ENCODE measurements at places on chromosomes 11 and 22.

DNA sequence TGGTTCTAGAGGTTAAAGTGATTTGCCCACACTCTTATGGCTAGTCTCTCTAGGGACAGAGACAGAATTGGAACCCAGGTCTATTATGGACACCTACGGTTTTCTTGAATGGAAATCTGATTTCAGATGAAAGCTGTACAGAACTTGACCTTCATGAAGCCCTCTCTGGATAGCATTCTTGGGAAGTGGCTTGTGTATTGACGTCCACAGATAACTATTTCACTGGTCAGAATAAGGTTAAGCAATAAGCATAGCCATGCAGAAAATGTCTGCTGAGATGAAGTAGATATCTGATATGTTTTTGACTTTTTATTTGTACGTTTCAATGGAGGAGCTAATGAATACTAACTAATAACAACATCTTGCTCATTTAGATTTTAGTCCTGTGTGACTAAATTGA lies 1.1 kb downstream of the TLCD5 start:
- no peak for DNase-seq

- DNase-seq: no peak
These were observed 655.5 kb upstream of the LRRC4C start for GRCh38 chr11:42114927-42115326.

DNA sequence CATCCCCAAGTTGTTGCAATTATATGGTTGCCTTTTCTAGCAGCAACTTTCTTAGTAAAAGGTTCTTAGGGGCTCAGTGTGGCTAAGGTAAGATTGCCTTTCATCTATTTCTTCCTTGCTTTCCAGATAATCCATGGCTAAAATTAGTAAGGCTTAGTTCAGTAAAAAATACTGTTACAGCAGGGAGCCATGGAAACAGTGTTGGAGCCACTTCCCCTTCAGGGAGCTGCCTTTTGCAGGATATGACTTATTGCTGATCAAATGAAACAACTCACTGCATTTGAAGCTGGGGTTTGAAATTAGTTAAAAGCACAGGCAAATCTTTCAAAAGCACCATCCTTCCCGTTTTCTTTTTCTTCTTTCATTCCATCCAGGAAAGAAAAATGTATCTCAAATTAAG lies 184.3 kb downstream of the C11orf87 start:
- DNase-seq: no peak

GRCh38 chr11:27241311-27242122 lies 121.5 kb downstream of the CCDC34 start:
- DNase-seq: no peak

GRCh38 chr11:134785059-134785458 lies 373.0 kb upstream of the B3GAT1 start:
- DNase-seq: no peak

DNA sequence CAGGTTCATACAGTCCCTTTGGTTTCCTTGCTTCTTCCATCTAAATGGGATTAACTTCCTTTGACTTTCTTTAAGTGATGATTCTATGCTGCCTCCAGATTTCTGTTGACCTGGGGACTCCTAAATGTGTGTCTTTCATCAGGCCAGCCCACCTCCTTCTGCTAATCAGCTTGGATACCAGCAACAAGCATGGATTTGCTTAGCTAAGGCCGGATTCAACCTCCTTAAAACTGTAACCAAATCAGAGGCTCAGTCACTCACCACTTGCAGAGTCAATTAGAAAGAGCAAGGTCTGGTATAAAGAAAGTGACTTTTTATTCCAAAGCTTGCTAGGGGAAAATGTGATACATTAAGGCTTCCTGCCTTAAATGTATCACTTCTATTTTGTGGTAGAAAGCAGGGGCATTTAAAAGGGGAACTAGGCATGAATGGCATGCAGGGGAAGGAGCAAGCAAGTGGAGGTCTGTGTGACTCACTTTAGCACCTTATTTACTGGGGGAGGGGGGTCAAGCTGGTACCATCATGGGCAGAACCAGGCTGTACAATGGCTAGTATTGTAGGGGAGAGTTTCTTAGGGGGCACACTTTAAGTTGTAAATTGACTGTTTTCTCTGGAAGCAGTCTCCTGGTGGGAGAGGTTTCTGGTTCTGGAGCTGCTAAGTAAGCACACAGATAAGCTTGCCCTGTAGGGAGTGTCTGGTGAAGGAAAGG lies 239.0 kb upstream of the PDGFD start:
- DNase-seq: no peak

DNA sequence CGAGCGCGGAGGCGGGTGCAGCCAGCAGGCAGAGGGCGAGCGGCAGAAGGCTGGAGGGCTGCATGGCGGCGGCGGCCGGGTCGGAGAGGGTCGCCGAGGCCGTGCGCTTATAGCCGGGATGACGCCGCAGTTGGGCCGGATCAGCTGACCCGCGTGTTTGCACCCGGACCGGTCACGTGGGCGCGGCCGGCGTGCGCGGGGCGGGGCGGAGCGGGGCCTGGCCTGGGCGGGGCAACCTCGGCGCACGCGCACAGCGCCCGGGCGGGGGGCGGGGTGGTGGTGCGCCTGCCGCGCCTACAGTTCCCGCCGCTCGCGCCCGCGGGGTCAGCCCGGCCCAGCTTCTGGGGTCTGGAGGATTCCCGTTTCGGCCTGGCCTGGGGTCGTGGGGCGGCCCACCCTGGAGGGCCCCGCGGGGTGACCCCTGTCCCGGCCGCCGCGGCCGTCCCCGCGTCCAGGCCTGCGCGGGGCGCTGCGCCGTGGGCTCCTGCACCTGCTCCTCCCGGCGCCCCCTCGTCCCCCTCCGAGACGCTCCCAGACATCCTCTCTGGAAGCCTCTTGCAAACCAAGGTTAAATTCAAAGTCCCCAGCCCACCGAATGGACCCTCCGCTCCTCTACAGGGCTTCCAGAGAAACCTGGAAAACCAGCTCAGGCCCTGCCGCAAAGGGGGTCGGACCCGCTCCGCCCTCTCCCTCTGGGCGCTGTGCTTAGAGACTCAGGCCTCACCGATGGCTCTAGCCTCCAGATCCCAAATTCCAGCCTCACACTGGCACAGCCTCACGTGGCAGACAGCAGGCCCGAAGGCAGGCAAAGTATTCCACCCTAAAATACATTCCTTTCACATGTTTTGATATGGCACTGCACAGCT lies at the start of gene CTSD:
Gene CTSD, minus strand, starts transcription at position 132 of the 866 bp plus-strand sequence. Its CDS starts 68 bp downstream, at position 64.
- DNase-seq: peak; percentile 95

- no peak for DNase-seq
These were observed 77.2 kb downstream of the PRR5L start for GRCh38 chr11:36373016-36374010.

- DNase-seq: peak; percentile 76
These were observed 3.4 kb upstream of the IGLL5 start for GRCh38 chr22:22884010-22884887.

DNA sequence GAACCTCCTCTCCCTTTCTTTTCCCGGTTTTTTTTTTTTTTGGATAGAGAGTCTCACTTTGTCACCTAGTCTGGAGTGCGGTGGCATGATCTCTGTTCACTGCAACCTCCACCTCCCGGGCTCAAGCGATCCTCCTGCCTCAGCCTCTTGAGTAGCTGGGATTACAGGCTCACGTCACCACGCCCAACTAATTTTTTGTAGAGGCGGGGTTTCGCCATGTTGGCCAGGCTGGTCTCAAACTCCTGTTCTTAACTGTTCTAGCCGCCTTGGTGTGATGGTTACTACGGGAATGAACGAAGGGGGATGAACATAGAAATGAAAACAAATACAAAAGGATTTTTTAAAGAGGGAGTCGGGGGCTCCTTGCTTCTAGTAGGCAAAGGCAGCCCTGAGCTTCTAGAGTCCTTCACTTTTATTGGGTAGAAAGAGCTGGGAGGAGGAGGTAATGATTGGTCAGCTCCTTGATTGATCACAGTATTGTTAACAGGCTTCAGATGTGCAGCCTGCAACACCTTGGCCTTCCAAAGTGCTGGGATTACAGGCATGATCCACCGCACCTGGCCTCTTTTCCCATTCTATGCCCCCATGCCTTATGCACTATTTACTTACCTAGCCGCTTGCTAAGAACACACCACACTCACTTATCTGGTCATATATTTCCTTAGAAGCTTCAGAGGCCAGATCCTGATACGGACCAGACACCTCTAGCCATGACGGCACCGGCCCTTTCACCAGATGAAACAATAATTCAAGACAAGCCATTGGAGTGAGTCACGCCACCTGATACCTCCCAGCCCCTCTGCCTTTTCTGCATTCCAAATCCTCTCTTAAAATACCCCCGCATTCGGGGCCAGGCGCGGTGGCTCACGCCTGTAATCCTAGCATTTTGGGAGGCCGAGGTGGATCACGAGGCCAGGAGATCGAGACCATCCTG lies 20.7 kb downstream of the SUSD2 start:
- no peak for DNase-seq

GRCh38 chr11:67356864-67357561 lies 3.7 kb upstream of the POLD4 start:
- DNase-seq: peak; percentile 80

GRCh38 chr11:108635106-108635505 lies 29.8 kb upstream of the DDX10 start:
- DNase-seq: no peak

- DNase-seq: peak; percentile 79
These were observed at the start of gene GRIA4 for GRCh38 chr11:105609832-105610781. Gene GRIA4, plus strand, starts transcription at chr11:105610073. Its CDS starts 925 bp downstream, at chr11:105610998.

GRCh38 chr22:46794067-46794466 lies 31.6 kb downstream of the TBC1D22A start:
- DNase-seq: no peak

DNA sequence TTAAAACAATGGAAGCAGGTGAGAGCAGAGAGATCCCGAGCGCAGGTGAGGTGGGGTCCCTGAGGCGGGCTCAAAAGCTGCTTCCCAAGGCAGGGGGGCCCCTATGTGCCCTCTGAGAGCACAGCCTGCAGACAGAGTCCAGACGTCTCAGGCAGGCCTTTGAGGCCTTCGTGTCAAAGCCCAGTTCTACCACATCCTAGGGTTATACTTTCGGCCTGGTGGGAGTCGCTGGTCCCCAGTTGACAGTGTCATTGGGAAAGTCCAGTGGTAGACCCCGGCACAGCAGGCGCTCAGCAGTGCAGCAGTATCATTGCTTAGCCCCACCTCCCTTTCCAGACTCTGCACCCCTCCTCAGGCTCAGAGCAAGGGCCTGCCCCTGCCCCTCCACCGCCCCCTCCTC lies 9.1 kb downstream of the LINC01488 start:
- DNase-seq: no peak

GRCh38 chr11:114243461-114244372 lies 52.5 kb upstream of the NNMT start:
- DNase-seq: peak; percentile 53

DNA sequence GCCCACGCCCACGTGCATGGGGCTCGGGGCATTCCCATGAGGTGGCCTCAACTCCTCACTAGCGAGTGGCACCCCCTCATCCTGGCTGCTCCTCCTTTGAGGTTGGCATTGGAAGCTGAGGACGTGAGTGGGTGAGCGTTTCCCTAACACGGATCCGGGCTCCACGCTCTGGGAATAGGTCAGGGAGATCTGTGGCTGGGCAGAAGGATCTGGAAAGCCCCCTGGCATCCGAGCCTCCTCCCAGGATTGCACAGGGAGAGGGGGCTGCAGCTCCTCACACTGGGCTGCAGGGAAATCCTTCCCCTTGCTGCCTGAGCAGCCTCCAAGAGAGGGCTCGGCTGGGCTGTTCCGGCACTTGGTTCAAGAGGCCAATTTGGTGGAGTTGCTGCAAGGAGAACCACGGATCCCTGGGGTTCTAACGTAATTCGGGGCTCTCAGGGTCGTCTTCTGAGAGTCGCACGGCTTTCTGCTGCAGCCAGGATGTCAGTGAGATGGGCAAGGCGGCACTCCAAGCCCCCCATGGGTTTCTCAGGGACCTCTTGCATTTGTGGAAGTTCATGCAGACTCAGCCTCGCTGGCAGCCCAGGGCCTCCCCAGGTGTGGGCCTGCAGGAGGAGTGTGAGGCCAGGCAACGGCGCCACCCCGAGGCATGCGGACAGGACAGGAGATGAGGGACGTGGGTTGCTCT lies 1119.0 kb downstream of the BRD1 start:
- DNase-seq: no peak

GRCh38 chr11:33195462-33196173 lies 34.3 kb upstream of the CSTF3 start:
- DNase-seq: no peak

DNA sequence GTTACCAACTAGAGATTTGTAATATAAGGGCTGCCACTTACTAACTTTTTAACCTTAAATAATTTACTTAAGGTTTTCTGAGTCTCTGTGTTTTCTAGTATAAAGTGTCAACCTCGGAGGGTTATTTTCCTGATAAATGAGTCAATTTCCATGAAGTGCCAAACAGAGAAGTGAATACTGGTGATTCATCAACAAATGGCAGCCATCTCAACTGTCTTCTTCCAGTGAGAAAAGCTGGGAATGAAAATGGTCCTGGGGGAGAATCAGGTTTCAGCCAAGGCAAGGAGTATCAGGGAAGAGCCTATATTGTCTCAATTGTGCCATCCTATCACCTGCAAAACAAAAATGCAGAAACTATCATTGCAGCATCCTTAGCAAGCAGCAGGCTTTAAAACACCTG lies 129.1 kb downstream of the LUZP2 start:
- no peak for DNase-seq

DNA sequence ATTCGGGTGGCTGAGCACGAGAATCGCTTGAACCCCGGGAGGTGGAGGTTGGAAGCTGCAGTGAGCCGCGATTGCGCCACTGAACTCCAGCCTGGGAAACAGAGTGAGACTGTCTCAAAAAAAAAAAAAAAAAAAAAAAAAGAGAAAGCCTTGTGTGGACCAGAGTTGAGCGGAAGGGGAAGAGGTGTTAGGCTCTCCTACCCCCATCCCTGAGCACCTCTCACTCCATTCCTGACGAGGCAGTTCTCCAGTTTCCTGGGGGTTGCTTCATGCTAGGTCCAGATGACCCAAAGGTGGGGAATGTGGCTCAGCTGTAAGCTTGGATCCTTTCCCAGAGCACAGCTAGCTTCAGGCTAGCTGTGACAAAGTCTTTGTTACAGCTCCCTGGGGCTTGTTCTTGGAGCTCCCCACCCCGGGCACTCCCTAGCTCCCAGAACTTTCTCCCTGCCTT lies 8.8 kb upstream of the DNAL4 start:
- no peak for DNase-seq

GRCh38 chr11:126212089-126212660 lies 593 bp downstream of the FAM118B start:
- no peak for DNase-seq

- DNase-seq: no peak
These were observed 116.0 kb downstream of the FAR1 start for GRCh38 chr11:13784441-13784840.

- no peak for DNase-seq
These were observed 829.6 kb downstream of the KCNA4 start for GRCh38 chr11:29187215-29187614.
